ENCODE measurements at places on chromosomes 12 and 14.
A peak's percentile ranks its signal among the peaks of the same experiment; 100 is the strongest.

DNA sequence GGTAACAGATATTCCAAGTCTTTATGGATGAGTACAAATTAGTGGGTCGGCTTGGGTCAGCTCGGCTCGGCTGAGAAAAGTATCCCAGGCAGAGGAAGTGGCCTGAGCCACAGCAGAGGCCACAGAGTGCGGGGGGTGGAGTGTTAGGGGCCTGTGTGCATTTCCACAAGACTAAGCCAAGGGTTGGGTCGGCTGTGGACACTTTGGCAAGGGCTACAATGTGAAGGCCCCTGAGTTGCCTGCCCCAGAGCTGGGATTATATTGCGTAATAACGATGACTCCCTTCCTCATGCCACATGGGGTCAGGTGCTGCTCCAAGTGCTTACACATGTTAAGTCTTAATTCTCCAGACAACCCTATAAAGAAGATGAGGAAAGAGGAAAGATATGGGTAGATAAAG is 11.4 kb downstream of the EVL start:
- DNase-seq: peak; percentile 63

DNA sequence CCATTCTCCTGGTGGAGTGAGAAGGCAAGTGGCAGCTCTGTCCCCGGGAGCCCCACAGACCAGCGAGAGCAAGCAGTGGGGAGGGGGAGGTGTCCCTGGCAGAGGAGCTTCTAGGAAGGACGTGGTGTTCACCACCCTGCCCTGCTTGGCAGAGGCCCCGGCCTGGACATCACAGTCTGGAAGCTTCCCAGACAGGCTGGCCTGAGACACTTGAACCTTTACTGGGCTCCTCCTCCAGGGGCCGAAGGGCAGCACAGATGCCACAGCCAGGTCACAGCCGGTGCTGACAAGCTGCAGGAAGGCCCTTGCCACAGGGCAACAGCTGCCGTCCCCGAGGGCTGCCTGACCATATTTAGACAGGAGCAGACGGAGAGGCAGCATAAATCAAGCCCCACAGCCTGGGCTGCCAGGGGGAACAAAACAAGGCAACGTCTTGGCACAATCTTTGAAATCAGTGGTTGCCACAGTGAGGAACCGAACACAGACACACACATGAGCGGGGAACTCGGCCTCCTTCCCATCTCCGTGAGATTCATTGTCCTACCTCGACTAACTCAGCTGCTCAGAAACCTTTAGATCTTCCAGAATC is 28.5 kb downstream of the PRIMA1 start:
- peak; percentile 84 for DNase-seq

GRCh38 chr12:101594700-101595099 is at the start of gene MYBPC1:
Gene MYBPC1 (plus strand): TSS chr12:101594971. CDS start chr12:101595071, 100 bp downstream.
- no peak for DNase-seq

GRCh38 chr14:56816574-56817391 is 6.5 kb upstream of the OTX2 start:
- DNase-seq: no peak

GRCh38 chr14:73049428-73049827 is 8.9 kb upstream of the RBM25 start:
- DNase-seq: peak; percentile 71

DNA sequence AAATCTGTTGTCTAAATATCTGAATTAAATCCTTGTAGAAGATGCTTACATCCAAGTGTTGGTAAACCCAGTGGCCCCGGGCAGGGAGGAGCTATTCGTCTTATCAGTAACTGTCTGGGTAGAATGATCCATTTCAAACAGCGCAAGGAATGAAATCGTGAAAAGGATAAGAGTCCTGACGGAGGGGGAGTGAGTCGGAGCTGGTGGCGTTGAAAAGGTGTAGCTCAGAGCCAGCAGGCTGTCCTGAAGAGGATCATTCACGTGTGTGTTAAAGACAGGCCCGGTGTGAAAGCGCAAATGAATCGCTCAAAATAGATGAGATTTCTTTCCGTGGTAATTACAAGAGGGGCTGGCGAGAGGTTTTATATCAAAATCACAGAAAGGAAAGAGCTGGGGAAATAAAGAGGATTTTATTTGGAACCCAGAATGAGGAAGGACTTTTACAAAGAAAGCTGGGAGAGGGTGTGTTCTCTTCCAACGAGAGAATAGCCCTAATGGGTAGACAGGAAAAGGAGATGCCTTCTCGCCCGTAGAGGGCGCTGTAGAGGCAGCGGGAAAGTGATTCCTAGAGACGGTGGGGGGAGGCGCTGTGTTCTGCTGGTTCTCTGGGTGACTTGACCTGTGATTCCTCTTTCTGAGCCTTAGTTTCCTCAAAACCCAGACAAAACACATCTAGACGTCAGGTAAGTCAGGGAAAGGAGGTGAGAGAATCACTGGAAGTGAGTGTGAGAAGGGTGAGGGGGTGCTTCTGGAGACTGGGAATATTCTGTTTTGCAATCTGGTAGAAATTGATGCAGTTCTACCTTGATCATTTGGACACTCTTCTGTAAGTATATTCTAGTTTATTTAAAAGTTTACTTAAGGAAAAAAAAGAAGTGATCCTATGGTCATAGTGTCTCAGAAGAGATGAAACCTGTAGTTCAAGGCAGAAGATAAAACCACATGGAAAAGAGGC is 39.3 kb downstream of the SRRM4 start:
- DNase-seq: peak; percentile 91

DNA sequence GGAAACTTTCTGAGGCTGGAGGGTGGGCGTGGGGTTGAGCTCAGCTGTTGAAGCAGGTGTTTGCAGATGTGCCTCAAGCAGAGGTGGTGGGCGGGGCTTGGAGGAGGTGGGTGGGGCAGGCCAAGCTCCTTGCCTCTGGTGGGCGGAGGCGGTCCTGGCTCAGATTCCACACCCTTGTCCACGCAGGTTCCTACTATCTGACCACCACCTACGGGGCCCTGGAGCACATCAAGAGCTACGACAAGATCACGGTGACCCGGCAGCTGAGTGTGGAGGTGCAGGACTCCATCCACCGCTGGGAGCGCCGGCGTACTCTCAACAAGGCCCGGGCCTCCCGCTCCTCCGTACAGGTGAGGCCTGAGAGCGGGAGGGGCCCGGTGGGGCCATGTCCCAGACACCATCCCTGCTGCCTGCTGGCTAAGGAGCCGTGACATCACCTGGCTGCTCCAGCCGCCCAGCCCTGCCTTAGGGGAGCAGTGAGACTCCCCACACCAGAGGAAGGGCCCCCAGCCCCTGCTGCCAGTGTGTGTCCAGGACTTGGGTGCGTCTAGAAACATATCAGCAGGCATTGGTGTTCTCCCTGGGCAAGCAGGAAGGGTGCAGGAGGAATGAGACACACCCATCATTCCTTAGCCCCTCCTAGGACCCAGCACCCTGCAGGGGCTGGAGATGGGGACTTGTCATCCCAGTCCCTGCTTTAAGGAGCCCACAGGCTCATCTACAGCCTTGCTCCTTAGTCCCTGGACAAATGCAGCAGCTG is 63.4 kb downstream of the LGMN start:
- DNase-seq: no peak

- DNase-seq: peak; percentile 63
Observed at GRCh38 chr12:121718653-121719239, 6.2 kb downstream of the TMEM120B start.

DNA sequence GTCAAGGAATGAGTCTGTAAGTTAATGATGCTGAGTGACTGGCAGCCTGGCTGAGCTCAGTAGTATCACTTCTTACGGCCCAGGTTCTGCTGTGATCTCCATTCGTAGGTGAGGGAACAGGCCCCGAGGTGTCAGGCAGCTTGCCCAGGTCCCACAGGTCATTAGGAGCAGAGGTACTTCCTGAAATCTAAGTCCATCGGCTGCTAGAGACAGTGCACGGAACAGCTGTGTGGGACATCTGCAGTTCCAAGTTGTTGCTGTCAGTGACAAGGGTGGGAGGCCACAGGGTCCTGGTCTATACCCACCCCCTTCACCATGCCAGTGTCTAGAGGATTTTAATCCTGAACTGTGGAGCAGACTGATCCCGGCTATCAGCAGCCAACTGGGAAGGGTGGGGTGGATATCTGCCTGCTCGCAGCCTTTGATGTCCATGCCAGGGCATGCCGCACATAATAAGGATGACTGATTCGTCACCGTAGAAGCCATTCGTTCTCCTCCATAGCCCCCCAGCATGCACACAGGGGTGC is 82.3 kb upstream of the RIN3 start:
- DNase-seq: peak; percentile 47

- peak; percentile 67 for DNase-seq
Observed at GRCh38 chr12:57216014-57216911, at the start of gene NXPH4. Gene NXPH4 (plus strand): TSS chr12:57216794. CDS start chr12:57216970, 176 bp downstream.

- DNase-seq: peak; percentile 56
Observed at GRCh38 chr12:132466241-132467201, 23.4 kb upstream of the FBRSL1 start.

DNA sequence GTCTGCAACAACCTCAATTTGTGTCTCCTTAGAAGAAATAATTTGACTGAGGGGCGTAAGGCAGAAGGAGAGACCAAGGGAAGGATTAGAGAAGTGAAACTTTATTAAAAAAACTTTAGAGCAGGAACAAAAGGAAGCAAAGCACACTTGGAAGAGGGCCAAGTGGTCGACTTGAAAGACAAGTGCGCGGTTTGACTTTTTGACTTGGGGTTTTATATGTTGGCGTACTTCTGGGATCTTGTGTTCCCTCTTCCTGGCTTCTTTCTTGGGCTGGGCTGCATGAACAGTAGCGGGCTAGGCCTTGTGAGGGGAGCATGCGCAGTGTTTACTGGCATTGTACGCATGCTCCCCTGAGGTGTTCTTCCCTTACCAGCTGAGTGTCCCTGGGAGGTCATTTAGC is 369.3 kb upstream of the DCN start:
- DNase-seq: no peak

DNA sequence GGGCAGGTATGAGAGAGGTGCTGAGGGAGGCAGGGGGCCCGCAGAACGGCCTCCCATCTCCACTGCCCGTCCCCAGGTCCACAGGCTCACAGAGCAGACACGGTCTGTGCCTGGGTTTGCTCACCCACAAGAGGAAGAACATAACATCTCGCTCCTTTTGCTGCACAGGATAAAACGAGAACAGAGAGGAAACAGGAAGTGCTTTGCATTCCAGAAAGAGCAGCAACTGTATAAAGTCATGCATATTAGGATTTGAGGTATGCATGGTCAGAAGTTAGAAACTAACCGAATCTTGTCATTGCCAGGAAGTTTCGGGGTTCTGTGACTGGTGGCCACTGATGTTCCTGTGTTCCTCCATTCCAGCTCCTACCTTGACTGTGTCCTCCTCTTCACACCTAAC is 25.0 kb downstream of the NTF3 start:
- no peak for DNase-seq

DNA sequence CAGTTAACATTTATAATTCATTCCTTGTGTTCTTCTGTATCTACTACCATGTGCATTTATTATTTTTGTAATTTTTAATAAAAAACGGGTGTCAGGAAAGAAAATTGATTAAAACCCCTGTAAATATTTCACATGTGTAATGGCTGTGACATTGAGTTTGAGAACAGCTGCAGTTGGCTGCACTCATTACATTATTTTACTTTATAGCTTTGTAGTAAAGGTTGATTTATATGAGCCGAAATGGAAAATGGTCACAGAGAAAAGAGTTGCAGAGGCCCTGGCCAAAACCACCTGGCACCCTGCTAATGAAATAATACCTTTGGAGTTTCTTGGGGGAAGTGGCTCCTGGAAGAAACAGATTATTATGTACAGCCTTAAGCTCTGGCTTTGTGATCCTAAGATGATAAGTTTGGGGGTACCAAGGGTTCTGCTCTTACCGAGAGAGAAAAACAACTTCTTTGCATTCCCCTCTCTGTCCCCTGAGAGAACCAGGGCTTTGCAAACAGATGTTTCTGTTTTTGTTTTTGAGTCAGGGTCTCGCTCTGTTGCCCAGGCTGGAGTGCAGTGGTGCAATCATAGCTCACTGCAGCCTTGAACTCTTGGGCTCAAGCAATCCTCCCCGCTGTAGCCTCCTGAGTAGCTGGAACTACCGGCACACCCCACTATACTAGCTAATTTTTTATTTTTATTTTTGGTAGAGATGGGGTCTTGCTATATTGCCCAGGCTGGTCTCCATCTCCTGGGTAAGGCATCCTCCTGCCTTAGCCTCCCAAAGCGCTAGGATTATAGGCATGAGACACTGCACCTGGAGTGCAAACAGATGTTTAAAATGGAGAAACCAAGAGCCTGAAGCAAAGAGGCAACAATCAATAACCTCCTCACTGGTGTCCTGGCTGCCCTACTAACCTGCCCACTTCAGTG is 9.7 kb upstream of the DYNLL1 start:
- DNase-seq: no peak
